ENCODE measurements at places on chromosomes 4 and X.
A peak's percentile ranks its signal among the peaks of the same experiment; 100 is the strongest.

DNA sequence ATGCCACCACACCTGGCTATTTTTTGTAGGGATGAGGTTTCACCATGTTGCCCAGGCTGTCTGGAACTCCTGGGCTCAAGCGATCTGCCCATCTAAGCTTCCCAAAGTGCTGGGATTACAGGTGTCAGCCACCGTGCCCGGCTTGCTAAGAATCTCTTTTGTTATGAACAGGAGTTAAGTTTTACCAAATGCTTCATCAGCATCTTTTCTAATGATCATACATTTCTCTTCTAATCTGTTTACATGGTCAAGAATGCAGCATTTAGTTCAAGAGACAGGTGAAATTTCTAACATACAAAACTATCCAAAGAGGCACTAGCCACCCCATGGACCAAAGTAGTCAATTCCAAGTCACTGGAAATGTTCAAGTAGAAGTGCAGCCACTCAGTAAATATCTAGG lies 52.5 kb upstream of the IQSEC2 start:
- DNase-seq, result no peak

DNA sequence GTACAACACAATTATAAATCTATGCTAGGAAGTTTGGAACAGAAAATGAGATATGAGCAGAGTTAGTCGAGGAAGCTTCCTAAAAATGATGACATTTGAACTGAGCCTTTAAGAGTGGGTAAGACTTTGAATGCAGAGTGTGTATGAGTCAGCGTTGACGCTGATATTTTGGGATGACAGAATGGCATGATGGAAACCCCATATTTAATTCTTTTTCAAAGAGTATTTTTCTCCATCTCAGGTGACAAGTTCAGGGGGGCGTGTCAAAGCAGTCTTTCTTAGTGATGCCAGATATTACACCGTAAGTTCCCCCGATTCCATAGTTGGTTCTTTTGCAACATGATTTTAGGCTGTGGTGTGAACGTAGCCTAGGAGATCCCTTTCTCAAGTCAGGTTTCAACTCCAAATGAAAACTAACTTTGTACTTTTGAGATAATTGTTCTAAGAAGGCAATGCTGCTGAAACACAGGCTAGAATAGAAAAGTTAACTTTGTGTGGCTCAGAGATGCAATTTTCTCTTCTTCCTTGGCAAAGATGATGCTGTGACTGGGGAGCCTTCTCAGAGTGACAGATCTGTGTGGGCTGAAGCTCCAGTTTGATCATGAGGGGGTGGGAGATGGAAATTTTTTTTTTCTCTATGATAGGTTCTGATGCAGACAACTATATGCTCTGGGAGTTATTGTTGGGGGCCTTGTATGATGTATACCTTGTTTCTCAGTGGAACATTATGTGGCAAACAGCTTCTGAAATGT lies 59.2 kb downstream of the GLUD2 start:
- no peak for DNase-seq

DNA sequence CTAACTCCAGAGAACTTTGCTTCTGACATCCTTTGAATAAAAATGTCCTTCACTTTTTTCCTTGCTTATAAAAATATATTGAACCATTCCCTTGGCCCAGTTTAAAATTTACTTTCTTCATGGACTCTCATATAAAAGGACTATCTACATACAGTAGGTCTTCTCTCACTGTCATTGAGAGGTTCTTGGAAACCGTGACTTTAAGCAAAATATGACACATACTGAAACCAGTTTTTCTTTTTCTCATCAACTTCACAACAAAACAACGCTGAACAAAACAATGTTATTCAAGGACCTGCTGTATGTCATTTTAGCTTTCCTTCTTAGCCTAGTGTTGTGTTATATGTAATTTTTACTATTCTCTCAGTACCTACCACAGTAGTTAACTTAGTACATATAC lies 496.8 kb downstream of the CENPC start:
- DNase-seq, result no peak

DNA sequence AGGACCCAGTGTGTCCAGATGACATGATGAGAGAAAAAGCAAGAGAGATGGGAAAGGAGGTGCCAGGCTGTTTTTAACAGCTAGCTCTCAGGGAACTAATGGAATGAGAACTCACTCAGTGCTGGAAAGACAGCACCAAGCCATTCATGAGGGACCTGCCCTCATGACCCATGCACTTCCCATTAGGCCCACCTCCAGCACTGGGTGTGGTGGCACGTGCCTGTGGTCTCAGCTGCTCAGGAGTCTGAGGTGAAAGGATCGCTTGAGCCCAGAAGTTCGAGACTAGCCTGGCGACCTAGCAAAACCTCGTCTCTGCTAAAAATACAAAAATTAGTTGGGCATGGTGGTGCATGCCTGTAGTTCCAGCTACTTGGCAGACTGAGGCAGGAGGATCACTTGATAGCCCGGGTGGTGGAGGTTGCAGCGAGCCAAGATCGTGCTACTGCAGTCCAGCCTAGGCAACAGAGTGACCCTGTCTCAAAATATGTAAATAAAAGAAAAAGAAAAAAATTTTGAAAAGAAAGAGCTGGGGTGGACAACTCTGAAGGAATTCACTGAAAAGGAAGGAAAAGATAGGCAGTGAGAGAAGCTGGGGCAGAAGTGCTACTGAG lies 50.9 kb downstream of the FAM193A start:
- DNase-seq, result no peak

DNA sequence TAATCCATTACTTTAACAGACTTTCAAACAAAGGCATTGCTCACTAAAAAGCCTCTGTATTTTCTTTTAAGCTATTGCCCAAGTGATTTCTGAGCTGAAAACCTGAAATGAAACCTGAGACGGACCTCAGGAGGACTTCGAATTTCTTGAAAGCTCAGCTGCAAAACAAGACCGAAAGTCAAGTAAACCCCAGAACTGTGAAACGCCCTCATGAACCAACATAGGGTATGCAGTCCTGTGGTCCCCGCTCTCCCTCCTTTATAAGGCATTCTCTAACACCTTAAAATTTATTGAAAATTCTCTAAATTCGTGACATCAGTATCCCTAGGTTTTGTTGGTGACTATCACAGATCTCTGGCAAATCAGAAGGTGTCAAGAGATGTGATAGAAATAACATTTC lies 91.8 kb downstream of the SHISA3 start:
- DNase-seq, result no peak

DNA sequence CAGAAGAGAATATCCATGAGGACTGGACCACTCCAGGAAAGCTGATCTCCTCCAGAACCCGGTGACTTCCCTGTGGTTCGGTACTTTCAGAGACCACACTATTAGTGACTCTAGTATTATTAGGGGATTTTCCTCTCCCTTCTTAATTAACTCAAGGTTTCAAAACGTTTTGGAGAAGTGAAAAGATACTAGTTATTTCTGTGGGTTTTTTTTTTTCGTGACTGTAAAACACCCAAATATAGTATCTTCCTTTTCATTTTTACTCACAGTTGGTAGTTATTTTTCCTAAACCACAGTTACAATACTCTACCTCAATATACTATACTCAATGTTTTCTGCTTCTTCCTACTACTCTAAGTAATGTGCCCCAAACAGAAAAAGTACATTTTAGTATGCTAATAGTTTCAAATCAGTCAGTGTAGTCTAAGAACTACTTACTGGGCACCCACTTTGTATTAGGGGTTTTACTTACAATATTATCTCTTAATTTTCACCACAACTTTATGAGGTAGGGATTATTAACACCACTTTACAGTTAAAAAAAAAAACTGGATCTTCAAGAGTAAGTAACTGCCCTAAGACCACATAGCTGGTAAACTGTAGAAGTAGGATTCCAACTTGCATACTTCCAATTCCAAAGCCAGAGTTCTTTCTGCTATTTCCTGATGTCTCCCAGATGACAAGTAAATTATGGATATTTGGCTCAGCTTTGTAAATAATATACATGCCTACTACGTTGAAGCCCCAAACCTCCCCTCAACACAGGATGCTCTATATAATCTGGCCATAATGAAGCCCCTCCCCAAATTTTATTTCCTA lies 45.0 kb downstream of the SLC9A7 start:
- no peak for DNase-seq

- DNase-seq, result no peak
Measured at GRCh38 chrX:133880032-133880443, 105.4 kb downstream of the GPC3 start.

- no peak for DNase-seq
Measured at GRCh38 chrX:40877887-40878286, 142.5 kb upstream of the MED14 start.

DNA sequence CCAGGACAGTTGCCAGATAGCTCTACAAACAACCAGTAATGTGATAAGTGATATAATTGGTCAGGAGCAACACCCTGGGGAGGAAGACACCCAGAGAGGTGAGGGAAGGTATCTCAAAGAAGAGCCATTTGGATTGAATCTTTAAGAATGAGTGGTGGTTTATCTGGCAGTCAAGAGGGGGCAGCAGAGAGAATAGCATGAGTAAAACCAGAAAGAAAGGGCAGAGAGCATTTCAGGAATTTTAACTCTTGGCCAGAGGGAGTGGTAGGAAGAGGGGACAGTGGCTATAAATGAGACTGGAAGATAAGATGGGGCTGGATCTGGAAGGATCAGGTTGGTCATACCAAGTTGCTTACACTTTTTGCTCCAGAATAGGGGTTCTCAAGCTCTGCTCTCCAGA lies 5.9 kb upstream of the SEPTIN6 start:
- DNase-seq, result peak; percentile 40

DNA sequence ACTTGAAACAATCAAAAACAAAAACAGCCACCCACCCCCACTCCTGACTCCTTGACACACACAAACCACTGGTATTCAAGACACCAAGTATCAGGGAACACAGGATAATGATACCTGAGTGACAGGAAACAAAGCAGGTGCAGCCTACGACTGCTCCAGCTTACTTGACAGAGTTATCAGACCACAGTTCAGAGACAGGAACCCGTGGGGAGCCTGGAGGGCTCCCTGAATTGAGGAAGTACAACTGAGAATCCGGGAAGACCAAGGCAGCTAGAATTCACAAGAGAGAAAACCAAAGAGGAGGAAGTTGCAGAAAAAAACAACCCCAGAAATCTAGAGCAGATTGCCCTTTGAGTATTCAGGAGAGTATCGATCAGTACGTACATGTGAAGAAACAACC lies 20.5 kb downstream of the COMMD8 start:
- DNase-seq, result no peak

DNA sequence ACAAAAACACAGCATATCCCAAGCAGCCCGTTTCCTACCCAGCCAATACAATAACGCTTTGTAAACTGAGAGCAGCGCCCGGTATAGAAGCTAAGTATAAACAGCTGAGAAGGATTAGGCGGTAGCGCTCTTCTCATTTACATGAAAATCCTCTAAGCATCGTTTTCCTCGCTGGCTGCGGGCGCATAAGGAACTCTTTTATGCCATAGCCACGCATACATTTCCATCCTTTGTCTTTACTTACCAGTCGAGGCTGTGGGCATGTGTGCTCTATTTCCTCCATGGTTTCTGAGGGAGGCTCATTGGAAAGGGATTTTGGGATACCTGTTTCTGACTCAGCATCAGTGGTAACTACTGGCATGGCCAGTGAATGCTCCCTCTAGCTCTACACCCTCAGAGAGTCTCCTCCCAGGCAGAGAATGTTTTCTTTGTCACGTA lies 383 bp downstream of the PCYT1B start:
- DNase-seq, result peak; percentile 32

DNA sequence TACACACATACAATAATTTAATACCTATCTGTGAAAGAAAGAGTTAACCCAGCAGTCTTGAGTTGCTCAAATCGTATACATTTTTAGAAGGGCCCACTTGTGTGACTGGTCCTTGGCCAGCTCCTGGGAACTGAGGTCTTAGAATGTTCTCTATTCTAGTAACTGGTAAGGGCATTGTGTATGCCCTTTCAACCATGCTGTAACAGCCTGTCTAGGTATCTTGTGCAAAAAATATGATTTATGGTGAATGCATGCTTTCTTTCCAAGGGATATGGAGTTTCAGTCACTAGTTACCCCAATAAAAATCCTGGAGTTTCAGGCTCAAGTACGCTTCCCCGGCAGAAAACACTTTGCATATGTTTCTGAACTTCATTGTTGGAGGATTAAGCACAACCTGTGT lies 140.6 kb downstream of the NEXMIF start:
- no peak for DNase-seq

DNA sequence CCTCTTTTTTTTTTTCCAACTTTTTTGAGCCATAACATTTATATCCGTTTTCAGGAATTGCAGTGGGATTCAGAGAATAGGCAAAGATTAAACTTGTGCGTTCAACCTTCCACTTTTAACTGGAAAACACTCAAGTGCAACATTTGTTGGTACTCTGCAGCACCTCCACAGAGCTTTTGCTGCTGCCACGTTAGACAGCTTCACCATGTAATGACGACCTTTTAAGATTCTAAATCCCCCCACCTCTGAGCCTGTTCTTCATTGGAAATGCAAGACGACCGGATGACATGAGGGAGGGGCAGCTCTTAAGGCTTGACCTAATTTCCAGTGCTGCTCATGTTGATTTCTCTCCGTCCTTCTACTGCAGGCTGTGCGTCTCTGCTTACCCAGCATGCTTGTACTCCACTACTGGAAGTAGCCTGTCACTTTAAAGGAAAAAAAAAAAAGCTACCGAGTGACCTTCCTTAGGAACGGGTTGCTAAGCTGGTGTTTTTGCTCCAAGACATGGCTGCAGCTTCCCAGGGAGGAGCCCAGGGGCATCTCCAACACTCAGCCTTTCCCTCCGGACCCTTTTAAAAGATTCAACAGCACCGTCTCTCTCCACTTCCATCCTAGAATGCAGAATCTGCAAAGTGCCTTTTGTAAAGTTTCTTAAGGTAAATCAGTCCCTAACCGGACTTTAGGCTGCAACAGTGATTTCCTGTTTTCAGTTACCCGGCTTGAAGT lies at the start of gene CC2D2A:
CC2D2A (plus strand) TSS at position 481 of the 726 bp plus-strand sequence. CDS start 6,051 bp downstream, outside the sequence.
- no peak for DNase-seq

DNA sequence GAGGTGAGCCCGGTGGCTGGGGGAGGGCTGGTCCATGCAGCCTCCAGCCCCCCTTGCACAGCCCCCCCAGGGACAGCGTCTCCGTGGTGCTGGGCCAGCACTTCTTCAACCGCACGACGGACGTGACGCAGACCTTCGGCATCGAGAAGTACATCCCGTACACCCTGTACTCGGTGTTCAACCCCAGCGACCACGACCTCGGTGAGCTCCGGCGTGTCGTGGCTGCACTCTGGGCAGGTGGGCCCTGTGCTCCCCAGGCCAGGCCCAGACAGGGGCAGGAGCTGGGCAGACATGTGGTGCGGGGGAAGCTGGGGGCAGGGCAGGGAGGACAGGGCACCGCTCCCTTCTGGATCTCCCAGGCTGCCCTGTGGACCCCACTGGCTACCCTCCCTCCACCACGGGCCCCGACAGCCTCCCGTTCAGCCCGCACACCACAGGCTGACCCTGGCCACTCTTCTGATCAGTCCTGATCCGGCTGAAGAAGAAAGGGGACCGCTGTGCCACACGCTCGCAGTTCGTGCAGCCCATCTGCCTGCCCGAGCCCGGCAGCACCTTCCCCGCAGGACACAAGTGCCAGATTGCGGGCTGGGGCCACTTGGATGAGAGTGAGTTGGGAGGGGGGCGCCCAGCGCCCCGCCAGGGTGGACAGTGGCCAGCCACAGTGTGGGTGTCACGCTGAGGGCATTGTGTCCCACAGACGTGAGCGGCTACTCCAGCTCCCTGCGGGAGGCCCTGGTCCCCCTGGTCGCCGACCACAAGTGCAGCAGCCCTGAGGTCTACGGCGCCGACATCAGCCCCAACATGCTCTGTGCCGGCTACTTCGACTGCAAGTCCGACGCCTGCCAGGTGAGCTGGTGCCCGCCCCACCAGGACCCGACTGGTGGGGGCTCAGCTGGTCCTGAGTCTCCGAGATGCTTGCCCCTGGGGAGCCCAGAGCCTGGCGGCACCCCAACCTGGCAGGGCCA lies 5.9 kb downstream of the HGFAC start:
- DNase-seq, result no peak
